ENCODE measurements at places on chromosomes 5 and 9.

DNA sequence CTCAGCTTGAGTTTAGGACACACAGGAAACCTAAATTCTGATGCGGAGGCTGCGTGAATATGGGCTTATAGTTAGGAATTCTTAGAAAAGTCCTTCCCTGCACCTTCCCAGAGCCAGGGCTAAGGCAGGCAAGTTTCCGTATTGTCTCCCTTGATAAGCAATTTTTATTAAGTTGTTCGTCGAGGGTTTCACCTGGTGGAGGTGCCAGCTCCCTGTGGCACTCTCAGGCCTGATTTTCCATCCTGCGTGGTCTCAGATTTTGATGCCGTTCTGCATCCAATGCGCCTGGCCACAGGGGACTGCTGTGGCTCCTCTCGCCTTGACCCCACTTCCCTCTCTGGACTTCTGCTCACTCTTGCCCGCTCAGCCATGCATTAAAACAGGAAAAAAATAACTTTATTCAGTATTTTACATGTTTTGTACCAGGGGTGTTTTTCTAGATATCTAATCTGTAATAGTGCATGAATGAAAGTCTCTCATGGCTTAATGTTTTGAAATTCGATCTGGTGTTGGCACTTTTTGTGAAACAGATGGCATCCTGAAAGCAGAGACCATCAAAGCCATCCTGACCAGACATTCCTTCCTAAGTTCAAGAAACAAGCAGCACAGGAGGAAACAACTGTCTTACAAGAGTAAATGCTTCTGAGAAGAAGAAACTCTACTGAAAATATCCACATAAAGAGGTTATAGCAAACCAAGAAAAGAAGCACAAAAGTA is 50.7 kb downstream of the TRIP13 start:
- DNase-seq, result no peak

- DNase-seq, result no peak
These were observed 237.8 kb upstream of the GAS1 start for GRCh38 chr9:87184956-87185642.

- DNase-seq, result no peak
These were observed 7.0 kb downstream of the ST8SIA4 start for GRCh38 chr5:100896054-100896453.

GRCh38 chr5:643351-643801 is 31.2 kb downstream of the CEP72 start:
- peak; percentile 54 for DNase-seq

GRCh38 chr5:59421986-59422941 is 471.3 kb downstream of the PDE4D start:
- DNase-seq, result no peak

DNA sequence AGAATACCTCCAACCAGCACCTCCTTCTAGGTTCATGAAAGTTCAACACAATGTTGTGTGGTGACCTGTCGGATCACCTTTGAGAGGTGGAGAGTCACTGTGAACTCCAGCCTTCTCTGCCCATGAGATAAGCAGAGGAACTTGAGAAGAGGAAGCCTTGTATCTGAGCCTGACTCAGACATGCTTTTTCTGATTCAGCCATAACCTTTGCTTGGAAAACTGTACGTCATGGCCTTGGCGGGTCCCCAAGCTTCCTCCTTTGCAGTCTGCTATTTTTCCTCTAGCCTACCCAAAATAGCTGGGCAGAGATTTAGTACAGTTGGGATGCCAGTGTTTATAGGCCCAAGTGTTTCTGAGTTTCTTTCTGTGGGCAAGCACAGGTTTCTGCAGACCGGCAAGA is 274.7 kb downstream of the CETN3 start:
- DNase-seq, result no peak

- DNase-seq, result no peak
These were observed 119.0 kb upstream of the KLF9 start for GRCh38 chr9:70533492-70533891.

DNA sequence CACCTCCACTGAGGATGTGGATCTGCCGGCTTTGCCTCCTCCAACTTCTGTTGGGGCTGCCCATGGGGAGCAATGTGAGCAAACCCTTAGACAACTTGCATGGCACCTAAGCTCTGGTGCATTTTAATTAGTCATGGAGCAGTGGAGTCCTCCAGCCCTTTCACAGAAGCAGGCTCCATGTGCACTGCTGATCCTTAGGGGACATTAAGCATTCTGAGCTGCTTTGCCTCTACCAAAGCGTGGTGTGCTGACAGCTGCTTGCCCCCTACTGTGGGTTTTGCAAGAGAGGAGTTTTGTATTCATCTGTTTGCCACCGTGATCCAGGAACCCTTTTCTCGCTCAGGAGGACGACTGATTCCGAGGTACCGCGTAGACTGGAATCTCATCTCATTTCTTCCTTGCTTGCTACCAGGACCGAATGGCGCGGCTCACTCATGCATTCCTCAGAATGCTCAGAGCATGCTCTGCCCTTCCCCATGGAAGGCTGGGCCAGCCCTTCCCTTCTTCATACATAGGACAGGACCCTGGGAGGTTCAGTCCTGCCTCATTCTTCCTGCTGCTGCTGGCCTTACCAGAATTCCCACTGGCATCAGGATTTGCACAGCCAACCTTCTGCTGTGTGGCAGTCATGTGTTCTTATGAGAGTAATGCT is 432.5 kb downstream of the GADD45G start:
- DNase-seq, result no peak

GRCh38 chr5:170393235-170393634 is 4.1 kb upstream of the KCNMB1 start:
- DNase-seq, result peak; percentile 71

DNA sequence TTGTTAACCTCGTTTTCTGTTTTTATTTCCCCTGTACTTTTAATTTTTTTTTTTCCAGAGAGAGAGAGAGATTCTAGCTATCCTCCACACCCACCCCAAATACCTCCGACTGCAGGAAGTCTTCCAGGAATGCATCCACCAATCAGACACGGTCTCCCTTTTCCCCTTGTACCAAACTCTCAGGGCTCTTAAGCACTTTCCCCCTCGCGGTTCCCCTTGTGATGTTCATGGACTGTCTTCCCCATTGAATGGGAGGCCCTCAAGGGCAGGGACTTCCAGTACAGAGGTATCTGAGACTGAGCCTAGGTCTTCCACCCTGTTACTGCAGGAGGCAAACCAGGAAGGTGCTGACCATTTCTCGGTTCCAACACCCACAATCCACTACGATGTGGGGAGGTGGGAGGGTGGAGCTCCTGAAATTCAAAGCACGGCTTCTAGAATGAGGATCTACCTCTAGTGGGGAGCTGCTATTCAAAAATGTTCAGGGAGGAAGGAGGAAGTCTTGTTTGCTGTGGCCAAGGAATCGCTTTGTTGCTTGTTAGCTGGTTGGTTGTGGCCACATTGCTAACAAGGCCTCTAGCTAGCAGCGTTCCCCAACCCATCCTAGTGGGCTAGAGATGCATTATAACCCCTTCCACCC is 37.5 kb upstream of the PTGS1 start:
- no peak for DNase-seq
